ENCODE measurements at places on chromosomes 1 and 21. TPM values are rescaled to one million over a fixed set of nuclear protein-coding genes. Genes with fewer than 3 reads are reported as not detected.

Gene TSPAN2
- 1.3 TPM for total RNA-seq

Gene TFF1
- total RNA-seq = not detected

Gene EXO1
- 0.44 TPM for total RNA-seq

Gene TSACC
- not detected for total RNA-seq

Gene SLFNL1
- total RNA-seq = 1.2 TPM

Gene UQCRHL
- total RNA-seq = 1.2 TPM

Gene PLA2G2C
- not detected for total RNA-seq

Gene ADAMTS5
- not detected for total RNA-seq

Gene SH3BGRL3
- total RNA-seq = 305 TPM

Gene TNFSF4
- total RNA-seq = 3.9 TPM

Gene RNU1-1
- total RNA-seq = 3,010 TPM

Gene HSPB7
- not detected for total RNA-seq

DNA sequence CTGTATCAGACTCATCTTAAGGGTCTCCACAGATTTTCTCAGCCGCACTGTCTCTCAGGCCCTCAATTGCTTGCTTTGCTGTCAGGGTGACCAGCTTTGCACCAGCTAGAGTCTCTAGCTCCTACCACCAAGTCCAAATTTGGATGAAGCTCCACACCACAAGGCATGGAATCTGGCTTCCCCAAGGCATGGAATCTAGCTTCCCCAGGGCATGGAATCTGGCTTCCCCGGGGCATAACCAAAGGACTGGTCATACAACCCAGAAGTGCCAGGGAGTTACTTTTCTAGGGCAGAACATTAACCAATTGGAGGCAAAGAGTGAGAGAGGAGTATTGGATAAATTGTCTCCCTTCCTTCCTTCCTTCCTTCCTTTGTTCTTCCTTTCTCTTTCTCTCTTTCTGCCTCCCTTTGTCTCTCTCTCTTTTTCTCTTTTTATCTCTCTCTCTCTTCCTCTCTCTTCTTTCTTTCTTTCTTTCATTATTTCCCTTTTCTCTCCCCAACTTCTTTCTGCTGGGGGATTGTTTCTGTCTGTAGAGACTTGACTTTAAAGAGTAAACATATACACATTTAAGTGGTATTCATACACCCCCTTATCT is 76.9 kb upstream of the HAO2 start:
- no peak for DNase-seq
- no peak overlapping the region for H3K27ac ChIP-seq
- H3K4me1 ChIP-seq = peaks cover 11% of the 10 kb centered on the region

DNA sequence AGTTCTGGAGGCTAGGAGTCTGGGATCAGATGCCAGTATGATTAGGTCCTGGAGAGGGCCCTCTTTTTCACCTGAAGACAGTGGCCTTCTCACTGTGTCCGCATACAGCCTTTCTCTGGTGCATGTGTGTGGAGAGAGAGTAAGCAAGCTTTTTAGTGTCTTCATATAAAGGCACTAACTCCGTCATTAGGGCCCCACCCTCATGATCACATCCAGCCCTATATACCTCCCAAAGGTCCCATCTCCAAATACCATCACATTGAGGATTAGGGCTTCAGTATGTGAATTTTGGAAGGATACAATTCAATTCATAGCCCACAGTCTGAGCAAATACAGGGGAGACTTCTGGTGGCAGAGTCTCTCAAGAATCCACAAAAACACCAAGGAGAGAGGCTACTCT is 176.6 kb downstream of the BACH1 start:
- no peak overlapping the region for H3K27ac ChIP-seq
- H3K27me3 ChIP-seq = no peaks in the 10 kb centered on the region
- DNase-seq = no peak
- H3K36me3 ChIP-seq = no peaks in the 10 kb centered on the region

DNA sequence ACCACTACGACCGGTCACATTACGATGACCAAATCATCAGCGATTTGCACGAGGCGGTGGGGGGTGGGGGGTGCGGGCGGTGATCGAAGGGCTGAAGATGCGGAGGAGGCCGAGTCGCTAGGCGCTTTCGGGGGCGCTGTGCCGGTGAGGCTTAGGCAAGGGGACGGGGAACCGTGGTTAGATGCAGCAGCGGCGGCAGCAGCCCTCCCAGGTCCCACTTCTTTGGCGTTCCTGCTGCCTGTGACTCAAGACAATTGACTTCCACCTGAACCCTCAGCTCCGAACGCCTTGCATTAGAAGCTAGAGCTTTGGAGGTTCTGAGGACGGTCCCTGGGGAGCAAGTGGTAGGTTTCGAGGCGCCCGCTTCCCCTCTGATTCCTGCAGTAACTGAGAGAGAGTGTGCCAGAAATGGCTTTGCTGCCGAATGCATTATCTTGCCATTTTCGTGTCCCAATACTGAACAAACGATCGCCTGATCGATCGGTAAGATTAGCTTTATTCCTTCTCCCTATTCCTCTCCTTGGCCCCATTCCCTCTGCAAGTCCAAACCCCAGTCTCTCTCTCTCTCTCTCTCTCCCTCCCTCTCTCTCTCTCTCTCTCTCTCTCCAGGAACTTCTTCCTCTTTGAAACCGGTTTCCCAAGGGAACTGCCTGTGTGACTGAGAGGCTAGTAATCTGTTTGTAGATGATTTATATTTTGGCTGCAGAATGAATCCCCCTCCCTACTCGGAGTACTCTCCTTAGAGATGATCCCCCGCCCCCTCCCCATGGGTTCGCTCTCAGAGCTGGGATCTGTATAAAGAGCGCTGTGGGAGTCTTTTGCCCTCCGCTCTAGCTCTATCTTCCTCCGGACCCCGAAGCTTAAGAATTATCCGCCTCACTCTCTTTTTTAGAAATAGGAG is 735 bp upstream of the BRINP3 start:
- DNase-seq = no peak
- H3K27ac ChIP-seq = no peak overlapping the region
- H3K4me3 ChIP-seq = no peak overlapping the region
- no peaks in the 10 kb centered on the region for H3K4me1 ChIP-seq
- H3K27me3 ChIP-seq = no peaks in the 10 kb centered on the region

GRCh38 chr1:47416319-47417169 is 459 bp downstream of the FOXE3 start:
- peaks cover 9% of the 10 kb centered on the region for H3K27me3 ChIP-seq
- H3K27ac ChIP-seq = no peak overlapping the region
- no peak overlapping the region for H3K4me3 ChIP-seq
- no peak for DNase-seq

GRCh38 chr1:60402816-60403215 is 329.2 kb upstream of the C1orf87 start:
- DNase-seq = no peak
- no peak overlapping the region for H3K4me3 ChIP-seq
- H3K27ac ChIP-seq = no peak overlapping the region
- no peaks in the 10 kb centered on the region for H3K4me1 ChIP-seq

GRCh38 chr1:185228979-185229378 is 72.0 kb downstream of the SWT1 start:
- H3K36me3 ChIP-seq = no peaks in the 10 kb centered on the region
- no peak for DNase-seq
- H3K27me3 ChIP-seq = no peaks in the 10 kb centered on the region
- H3K4me3 ChIP-seq = no peak overlapping the region
- H3K27ac ChIP-seq = no peak overlapping the region
- no peaks in the 10 kb centered on the region for H3K4me1 ChIP-seq

GRCh38 chr1:208868554-208868953 is 624.4 kb upstream of the PLXNA2 start:
- no peak overlapping the region for H3K4me3 ChIP-seq
- no peaks in the 10 kb centered on the region for H3K36me3 ChIP-seq
- DNase-seq = no peak
- H3K4me1 ChIP-seq = no peaks in the 10 kb centered on the region

GRCh38 chr1:35726450-35727433 is 8.1 kb upstream of the C1orf216 start:
- H3K4me1 ChIP-seq = peaks cover 4% of the 10 kb centered on the region
- no peak overlapping the region for H3K27ac ChIP-seq
- H3K4me3 ChIP-seq = no peak overlapping the region
- DNase-seq = peak; percentile 43

GRCh38 chr1:41774471-41774990 is 144.2 kb downstream of the HIVEP3 start:
- DNase-seq = no peak
- H3K4me1 ChIP-seq = no peaks in the 10 kb centered on the region
- H3K27me3 ChIP-seq = no peaks in the 10 kb centered on the region
- H3K4me3 ChIP-seq = no peak overlapping the region
- no peak overlapping the region for H3K27ac ChIP-seq
